ENCODE measurements at places on chromosomes 5 and 9.
A peak's percentile ranks its signal among the peaks of the same experiment; 100 is the strongest.

GRCh38 chr9:34508951-34509350 is 13.8 kb downstream of the ENHO start:
- DNase-seq, result no peak

- DNase-seq, result peak; percentile 53
These were observed 2.5 kb upstream of the ZNF474 start for GRCh38 chr5:122126756-122127321.

DNA sequence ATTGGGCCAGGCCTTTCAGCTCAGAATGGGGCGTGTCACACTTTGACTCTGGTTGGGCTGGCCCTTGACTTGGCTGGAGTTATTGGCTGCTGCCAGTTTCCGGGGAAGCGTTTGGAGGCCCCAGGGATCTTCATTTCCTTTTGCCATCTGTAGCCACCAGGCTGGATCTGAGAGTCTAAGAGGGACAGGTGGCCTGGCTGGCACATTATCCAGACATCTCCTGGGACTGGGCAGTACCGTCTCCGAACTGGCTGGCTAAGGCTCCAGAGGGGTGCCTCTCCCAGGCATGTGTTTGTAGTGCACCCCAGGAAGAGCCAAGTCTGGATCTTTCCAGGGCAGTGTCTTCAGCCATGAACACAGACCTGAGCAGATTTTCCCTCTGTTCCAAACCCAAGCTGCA is 9.7 kb upstream of the JADE2 start:
- DNase-seq, result no peak

- DNase-seq, result no peak
These were observed 226.4 kb upstream of the ISL1 start for GRCh38 chr5:51156838-51157237.

- DNase-seq, result no peak
These were observed 231.1 kb upstream of the NUDT12 start for GRCh38 chr5:103793595-103794182.

GRCh38 chr5:58871648-58872242 is 288.9 kb downstream of the RAB3C start:
- peak; percentile 40 for DNase-seq

Data from Daoy (cell line).